CMK (cell line): ENCODE measurements at places on chromosomes 3 and 15.

DNA sequence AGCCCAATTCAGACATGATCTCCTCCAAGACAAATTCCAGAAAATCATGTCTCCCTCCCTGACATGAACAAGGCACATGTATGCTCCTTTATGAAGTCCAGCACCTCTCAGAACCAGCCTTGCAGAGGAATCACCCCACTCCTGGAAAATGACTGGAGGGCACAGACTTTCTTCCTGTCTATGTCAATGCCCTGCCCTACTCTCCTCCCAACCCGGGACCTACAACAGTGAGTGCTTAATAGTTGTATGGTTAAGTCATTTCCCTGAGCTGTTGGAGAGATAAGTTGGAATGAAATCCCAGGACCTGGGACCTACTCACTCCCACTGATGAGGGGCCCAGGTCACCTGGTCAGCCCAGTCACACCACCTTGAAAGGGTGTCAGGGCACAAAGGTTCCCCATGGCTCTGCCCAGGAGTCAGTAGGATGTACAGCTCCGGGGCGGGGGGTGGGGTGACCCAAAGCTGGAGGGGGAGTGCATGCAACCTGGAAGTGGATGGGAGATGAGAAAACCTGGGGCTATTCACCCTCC lies 80.1 kb upstream of the HERC1 start:
- DNase-seq, result no peak

DNA sequence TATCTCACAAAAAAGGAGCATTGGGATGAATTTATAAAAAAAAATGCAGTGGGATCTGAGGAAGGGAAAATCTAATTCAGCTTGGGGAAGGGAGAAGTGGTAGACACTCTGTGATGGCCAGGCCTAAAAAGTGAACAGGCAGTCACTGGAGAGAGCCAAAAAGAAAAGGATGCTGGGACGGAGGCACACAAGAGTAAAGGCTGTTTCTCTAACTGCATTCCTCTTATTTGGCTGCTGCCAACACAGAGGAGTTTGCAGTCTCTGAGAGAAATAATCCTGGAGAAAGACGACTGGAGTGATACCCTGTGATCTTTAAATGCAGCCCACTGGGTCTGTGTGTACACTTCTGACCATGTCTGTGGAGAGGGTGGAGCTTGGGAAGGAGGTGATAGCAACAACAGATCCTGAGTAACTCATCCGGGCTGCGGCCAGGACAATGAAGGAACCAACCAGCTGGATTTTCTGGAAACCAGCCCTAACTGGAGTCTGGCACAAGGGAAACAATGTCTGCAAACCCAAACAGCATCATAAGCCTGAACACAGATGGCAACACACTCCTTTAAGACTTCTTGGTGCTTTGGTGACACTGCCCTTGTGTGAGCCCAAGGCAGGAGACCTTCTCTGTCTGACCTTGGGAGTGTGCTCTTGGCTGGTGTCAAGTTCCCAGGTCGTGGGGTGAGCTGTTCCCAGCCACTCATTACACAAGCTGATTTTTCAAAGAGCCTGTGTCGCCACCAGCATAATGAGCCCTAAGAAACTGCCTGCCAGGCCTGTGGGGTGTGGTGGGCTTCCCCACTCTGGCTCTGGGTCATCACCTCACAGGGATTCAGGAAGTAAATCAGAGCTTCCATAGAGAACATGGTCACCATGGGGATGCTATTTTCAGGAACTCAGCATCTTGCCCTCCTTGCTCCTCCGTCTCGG lies 8.0 kb downstream of the FYCO1 start:
- DNase-seq, result no peak

GRCh38 chr3:100796556-100796955 lies 87.3 kb downstream of the TFG start:
- DNase-seq, result no peak

GRCh38 chr15:74825866-74826265 lies 561 bp upstream of the CPLX3 start:
- DNase-seq, result no peak

DNA sequence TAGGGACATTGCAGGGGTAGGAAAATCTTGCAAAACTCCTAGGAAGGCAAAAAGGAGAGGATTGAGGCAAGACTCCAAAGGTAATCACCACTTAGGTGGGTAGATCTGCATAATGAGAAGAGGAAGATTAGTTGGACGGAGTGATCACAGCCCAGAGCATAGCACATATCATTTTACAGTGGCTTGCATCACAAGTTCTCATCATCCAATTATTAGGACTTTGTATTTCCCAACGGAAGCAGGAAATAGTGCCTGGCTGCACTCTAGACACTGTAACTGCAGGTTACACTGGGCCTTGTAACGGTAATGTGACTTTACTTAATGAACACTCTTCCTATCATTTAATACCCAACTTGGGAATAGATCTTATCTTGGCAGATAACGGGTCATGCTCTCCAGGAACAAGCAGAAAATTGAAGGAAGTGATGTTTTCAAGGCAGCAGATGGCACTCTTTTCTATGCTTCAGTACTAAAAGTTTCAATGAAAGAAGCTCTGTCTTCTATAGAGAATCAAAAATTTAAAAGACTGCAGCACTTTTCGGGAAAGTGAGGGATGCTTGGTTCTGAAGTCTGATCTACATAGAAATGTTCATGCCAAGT lies 101.9 kb upstream of the KCNMB2 start:
- DNase-seq, result no peak

DNA sequence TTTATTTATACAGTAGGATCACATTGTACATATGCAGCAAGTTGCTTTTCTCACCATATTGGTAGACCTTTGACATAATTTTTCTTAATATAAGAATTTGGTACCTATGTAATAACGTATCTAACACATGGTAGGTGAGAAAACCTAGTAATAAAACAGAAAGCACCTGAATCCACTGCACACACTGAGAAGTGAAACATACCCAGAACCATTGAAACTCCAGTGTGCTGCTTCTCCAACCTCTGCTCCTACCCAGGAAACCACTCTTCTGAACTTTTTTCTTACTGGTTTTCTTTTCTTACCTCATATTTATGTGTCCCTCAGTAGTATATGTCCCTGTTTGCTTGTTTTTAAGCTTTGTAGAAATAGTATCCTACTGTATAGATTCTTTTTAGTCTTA lies 293.0 kb downstream of the UBE2E2 start:
- DNase-seq, result no peak

DNA sequence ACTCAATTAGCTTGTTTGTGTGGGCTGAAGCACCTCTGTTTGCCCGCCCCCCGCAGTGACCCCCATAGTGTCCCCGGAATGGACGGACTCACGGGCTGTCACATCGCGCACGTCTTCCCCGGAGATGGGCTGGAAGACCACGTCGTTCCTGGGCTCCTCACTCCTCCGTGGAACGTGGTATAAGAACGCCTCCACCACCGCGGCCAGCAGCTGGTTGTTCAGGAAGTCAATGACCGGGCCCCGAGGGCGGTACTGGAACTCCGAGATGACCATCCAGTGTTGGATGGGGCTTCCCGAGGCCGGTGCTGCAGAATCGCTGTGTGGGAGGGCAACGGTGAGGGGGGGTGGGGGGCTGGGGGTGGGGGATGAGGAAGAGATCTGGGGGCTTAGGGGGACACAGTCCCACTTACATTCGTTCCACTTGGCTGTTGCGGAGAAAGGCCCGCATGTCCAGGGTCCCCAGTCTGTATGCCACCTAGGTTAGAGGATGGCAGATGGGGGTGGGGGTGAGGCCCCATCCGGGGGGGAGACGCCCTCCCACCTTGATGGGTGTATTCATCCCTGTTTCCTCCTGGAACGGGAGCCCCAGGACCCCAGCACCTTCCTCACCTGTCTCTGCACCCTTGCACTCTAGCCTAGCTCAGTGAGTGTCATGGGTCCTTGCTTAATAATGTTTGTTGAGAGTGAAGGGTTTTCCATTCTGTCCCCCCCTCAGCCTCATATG lies 30.2 kb downstream of the MUC20 start:
- DNase-seq, result no peak

- DNase-seq, result no peak
Measured at GRCh38 chr15:31306426-31307269, 20.0 kb upstream of the KLF13 start.

DNA sequence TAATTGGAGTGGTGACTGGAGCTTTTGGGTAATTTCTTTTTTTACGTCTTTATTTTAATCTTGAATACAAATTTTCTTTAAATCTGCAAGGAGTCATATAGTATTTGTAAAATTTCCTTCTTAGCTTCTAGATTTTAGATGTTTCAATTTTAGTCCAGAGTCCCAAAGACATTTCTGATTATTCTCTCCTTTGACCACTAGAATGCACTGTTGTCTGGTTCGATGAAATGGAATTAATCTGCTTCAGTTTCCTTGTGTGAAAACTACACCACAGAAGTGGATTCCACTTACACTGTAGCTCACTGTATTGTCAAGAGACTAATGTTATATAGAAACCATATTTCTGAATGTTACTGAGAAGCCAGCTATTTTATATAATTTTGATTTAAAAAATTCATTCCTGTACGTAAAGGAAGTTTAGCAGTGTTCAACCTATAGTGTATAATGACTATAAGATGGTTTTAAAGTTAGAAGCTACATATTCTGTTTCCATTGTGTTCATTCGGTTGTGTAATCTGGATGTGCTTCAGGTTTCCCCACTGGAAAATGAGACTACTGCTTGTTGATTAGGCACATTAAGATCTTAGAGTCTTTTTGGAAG lies 6.1 kb downstream of the GRAMD1C start:
- DNase-seq, result no peak

DNA sequence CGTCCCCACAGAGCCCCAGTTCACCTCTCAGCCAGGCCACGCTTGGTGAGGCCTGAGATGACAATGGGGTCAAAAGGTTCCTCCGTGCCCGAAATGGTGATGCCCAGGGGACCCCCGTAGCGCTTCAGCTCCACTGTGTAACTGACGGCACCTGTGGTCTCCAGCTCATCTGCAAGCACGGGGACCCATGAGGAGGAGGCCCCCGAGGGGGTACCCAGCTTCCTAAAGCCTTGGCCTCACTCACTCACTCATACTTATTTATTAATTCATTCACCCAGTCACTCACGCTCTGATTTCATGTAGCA lies 30.4 kb downstream of the GRIP2 start:
- no peak for DNase-seq

DNA sequence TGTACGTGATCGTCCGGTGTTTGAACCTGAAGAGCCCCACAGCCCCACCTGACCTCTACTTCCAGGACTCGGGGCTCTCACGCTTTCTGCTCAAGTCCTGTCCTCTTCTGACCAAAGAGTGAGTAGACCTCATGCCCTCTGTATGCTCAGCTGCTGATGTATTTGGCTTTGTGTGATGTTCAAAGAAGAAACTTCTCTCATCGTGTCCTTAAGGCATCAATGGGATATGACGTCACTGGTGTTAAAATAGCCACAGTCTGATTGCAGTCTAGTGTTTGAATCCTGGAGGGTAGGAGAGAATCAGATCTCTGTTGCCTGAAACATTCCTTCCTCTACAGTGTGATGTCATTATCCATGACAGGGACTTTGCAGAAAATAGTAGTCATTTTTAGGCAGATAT lies 28.1 kb downstream of the ABHD2 start:
- DNase-seq, result no peak

- no peak for DNase-seq
Measured at GRCh38 chr15:89441295-89441812, 55.0 kb downstream of the RHCG start.

GRCh38 chr15:52098323-52098722 lies 14.3 kb downstream of the BCL2L10 start:
- no peak for DNase-seq

GRCh38 chr3:129119365-129120100 lies 2.1 kb downstream of the RAB43 start:
- DNase-seq, result no peak

GRCh38 chr3:5023777-5024346 lies 44.6 kb downstream of the BHLHE40 start:
- DNase-seq, result no peak

GRCh38 chr3:33980252-33980651 lies 181.8 kb downstream of the PDCD6IP start:
- DNase-seq, result no peak

DNA sequence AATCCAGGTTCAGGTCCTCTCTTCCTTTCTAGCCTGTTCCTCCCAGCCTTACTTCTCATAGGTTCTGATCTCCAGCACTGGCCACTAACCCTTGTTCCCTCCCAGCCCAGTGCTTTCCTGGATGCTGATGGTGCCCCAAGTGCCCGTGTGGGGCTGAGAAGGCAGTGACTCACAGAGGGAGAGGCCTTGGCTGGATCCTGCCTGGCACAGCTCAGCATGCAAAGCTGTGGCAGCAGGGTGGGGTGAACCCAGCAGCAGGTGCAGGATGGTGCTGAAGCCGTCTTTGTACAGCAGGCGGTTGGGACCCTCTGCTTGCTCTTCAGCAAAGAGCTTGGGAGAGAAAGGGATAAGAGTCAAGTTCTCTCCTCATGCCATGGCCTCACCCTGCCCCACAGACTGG lies 7.6 kb downstream of the LPCAT4 start:
- DNase-seq, result no peak

DNA sequence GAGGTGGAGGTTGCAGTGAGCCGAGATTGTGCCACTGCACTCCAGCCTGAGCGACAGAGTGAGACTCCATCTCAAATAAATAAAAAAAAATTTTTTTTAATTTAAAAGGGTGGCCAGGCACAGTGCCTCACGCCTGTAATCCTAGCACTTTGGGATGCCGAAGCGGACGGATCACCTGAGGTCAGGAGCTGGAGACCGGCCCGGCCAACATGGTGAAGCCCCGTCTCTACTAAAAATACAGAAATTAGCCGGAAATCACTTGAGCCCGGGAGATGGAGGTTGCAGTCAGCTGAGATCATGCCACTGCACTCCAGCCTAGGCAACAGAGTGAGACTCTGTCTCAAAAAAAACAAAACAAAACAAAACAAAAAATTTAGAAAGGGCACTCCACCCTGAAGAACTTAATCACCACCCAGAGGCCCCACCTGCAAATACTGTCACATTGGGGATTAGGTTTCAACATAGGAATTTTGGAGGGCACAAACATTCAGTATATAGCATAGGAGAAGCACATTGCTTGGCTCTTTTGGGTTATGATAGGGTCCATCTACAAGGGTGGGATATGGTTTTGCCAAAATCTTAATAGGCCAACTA lies 7.1 kb upstream of the YEATS2 start:
- no peak for DNase-seq

DNA sequence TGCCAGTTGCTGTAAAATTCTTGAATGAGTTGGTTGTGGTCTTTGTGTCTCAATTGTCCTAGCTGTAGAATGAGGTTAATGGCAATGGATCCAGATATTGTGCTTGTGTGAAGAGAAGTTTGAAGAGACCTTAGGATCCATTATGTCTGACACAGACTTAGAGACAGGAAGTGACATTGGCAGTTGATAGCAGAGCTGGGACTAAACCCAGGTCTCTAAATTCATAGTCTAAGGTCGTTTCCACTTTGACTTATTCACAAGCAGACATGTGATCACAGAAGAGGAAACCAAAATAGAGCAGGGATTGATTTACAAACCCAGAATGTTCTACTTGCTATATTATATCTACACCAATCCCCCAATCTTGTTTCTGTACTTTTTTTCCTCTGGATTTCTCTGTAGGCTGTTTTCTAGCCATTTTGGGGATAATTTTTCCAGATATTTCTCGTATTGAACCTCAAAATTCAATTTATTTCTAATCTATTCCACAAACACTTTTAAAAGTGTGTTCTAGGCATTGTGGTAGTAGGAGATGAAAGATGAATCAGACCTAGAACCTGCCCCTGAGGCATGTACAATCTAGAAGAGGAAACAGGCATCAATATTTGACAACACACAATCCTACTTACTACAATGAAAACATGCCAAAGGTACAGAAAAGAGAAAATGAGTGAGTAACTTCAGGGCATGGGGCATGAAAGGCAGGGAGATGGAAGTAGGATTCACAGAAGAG lies 123.3 kb downstream of the NFKBIZ start:
- DNase-seq, result no peak

- no peak for DNase-seq
Measured at GRCh38 chr3:124741027-124741426, 10.8 kb downstream of the UMPS start.
